ENCODE measurements at places on chromosomes 6 and 20.

DNA sequence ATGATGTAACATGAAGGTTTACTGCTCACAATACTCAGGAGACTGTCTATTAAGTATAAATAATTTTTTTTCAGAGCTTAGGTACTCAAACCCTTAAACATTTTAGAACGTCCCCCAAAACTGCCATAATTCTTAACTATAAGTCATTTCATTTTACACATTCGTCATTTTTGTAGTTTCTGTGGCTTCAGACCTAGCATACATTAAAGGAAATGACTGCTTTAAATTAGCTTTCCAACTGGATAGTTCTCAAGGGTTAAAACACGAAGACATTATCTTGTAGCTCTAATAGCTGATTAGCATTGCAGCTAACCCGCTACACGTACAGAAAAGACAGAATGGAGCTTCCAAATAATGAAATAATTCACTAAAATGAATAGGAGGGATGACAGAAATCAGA is 24.9 kb upstream of the PLN start:
- no peak for DNase-seq

DNA sequence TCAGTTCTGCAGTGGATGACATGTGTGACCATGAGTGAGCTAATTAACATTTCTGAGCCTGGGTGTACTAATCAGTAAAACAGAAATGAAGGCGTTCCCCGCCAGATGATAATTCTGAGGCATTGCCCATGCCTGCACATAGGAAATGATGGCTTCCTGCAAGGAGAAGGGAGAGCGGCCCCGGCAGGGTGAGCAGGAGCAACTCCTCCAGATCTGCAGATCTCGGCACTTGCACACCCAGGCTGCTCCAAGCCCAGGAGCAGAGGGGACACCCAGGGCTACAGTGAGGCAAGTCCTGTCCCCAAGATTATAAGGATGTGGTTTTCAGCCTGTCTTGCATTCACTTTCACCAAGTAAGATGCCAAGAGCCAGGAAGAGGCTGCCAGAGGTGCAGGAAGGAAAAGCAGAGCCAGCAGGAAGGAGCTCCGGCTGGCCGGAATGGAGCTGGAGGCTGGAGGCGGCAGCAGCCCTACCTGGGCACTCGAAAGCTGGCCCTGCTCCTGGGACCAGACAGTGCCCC is 177.5 kb upstream of the CST7 start:
- DNase-seq, result no peak

DNA sequence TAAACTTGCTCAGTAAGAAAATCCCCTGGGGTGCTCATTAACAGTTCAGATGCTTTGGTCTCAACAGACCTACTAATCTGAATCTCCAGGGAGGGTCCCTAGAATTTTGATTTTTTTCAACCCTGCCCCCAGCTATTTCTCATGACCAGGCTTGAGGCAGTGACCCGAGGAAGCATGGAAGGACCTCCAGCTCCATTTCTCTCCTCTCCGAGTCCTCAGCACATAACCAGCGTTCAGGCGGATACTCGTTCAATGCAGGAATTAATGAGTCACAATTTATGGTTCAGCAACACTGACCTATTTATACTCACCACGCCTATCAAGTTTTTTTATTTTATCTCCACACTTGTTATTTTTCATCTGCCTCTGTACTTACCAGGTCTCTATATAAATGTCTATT is 369.2 kb upstream of the CDH4 start:
- DNase-seq, result no peak

DNA sequence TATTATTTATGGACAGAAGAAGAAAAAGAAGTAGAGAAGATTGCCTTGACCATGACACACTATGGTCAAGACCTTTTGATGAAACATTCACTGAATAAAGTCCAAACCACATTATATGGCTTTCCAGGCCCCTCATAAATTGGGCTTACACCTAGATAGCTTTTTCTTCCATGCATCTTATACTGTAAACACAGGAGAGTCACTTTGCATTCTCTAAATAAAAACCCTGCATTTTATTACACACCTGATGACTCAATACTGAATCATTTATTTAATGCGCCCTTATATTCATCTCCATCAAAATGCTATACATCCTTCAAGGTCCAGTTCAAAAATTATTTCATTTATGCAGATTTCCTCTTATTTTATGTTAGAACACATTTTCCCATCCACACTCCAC is 78.0 kb downstream of the COL21A1 start:
- no peak for DNase-seq

GRCh38 chr20:39468703-39469102 is 506.6 kb downstream of the DHX35 start:
- DNase-seq, result peak; percentile 19

GRCh38 chr20:48207505-48207904 is 422.2 kb upstream of the SULF2 start:
- DNase-seq, result no peak

DNA sequence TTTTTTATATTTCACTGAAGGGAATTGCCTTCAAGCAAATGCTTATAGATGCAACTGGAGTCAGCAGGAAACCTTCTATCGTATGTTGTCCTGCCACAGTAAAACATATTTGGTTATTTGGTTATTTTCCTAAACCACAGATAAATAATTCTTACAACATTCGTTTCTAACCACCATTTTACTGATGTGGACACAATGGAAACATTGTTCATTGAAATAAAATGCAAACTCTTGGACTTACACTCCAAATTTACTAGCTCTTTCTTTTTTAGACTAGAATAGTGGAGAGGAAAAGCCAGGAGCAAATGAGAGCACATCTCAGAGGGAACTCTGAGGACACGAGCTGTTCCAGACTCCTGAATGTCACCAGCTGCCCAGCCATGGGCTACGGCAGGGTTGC is 114.8 kb downstream of the RPS12 start:
- DNase-seq, result no peak

DNA sequence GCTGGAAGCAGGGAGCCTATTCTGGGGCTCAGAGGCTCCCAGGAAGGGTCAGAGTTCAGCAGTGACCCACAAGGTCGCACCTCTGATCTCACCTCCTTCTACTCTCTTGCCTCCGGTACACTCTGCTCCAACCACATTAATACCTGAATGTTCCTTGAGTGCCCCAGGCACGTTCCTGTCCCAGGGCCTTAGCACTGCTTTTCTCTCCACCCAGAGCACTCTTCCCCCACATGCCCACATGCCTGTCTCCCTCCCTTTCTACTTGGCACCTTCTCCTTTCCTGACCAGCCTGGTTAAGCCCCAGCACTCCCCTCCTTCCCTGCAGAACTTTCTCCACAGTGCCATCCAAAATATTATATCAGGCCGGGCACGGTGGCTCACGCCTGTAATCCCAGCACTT is 13.4 kb downstream of the KCNB1 start:
- no peak for DNase-seq

GRCh38 chr6:116925088-116925794 is 48.2 kb downstream of the RFX6 start:
- DNase-seq, result no peak

- DNase-seq, result no peak
Measured at GRCh38 chr20:7207186-7207798, 439.8 kb downstream of the BMP2 start.

DNA sequence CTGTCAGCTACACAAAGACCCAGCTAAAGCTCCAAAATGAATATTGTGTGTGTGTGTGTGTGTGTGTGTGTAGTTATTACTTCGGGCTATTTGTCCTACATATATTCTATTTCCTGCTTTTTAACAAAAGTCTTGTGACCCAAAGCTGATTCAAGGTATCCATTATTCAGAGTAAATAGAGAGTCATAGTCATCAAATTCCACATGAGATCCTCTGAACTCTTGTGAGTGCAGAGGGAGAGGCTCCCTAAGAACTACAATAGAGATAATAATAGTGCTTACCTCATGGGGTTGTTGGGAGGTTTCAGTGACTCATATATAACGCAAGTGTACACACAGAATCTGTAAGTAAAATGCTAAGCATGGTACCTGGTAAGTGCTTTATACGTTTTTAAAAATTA is 95.6 kb upstream of the SHLD1 start:
- DNase-seq, result no peak

DNA sequence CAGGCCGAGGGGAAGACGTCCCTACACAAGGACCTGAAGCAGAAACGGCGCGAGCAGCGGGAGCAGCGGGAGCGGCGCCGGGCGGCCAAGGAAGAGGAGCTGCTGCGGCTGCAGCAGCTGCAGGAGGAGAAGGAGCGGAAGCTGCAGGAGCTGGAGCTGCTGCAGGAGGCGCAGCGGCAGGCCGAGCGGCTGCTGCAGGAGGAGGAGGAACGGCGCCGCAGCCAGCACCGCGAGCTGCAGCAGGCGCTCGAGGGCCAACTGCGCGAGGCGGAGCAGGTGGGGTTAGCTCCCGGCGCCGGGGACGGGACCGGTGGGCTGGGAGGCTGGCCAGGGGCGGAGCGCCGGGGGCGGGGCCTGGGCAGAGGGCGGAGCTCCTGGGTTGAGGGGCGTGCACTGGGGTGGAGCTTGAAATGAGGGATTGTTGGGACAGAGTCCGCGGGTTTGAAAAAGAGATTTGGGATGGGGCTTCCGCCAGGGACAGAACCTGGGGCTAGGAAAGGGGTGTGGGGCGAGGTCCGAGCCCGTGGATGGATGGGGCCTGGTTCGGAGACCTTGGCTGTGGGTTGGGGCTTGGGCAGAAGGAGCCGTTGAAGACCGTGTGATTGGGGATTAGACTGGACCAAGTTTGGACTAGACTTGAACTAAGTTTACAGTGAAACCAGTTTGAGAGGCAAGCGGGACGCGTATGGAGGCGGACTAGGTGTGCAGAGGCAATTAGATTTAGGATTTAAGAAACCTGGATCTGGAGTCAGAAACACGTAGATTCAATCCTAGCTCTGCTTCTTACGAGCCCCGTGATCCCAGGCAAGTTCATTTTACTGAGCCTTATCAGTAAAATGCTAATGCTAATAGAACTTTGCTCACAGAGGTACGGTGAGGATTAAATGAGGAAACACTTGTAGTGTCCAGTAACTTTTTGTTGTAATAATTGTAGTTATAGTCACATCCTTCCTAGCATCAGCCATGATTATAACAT is 20.9 kb downstream of the DEF6 start:
- DNase-seq, result peak; percentile 95

- DNase-seq, result no peak
Measured at GRCh38 chr20:48400009-48400408, 427.8 kb downstream of the PREX1 start.

- DNase-seq, result no peak
Measured at GRCh38 chr6:43428874-43429273, 1.5 kb downstream of the ABCC10 start.

GRCh38 chr6:44284121-44284520 is 13.9 kb downstream of the TMEM151B start:
- DNase-seq, result no peak

DNA sequence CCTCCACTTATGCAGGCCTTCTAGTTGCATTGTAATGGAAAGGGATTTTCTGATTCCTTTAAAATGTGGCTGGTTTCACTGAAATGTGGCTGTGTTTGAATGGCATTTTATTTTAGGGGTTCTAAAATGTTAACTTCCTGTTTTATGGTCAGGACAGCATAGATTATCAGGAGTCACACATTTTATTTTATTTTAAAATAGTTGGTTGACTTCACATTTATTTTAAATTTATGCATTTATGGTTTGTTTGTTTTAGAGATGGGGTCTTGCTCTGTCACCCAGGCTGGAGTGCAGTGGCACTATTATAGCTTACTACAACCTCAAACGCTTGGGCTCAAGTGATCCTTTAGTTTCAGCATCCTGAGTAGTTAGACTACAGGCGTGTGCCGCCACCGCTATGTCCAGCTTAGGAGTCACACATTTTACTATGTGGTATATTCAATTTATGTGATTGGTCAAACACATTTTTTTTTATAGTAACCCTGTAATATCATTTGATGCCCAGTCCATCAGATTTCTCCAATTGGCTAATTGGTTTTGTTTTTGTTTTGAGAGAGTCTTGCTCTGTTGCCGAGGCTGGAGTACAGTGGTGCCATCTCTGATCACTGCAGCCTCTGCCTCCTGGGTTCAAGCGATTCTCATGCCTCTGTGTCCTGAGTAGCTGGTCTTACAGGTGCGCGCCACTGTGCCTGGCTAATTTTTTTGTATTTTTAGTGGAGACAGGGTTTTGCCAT is 2.3 kb downstream of the DTD1 start:
- peak; percentile 13 for DNase-seq

DNA sequence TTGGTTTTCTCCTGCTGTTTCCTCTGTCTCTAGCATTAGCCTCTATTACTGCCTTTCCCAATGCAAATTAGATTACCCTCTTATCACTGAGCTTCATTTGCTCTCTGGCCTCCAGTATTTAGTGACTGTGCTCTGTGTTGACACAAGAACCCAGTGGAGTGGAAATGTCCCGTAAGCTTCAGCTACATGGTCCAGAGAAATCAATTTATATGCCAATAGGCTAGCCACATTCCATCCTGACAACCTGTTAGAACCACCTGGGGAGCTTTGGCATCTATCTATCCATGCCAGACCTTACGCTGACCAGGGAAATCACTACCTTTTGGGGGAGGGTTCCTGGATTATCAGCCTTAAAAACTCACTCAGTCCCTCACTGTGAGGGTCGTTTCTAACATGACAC is 459.6 kb downstream of the UTRN start:
- DNase-seq, result peak; percentile 68
